ENCODE measurements at places on chromosomes 2 and 18.

- peak; percentile 58 for DNase-seq
Observed at GRCh38 chr2:95728878-95729596, 137.2 kb downstream of the TRIM43 start.

- DNase-seq = no peak
Observed at GRCh38 chr2:165827016-165827920, 33.2 kb upstream of the GALNT3 start.

GRCh38 chr2:65823511-65823910 is 391.1 kb upstream of the SPRED2 start:
- DNase-seq = no peak

GRCh38 chr2:189199797-189200196 is 20.2 kb upstream of the COL5A2 start:
- DNase-seq = no peak

DNA sequence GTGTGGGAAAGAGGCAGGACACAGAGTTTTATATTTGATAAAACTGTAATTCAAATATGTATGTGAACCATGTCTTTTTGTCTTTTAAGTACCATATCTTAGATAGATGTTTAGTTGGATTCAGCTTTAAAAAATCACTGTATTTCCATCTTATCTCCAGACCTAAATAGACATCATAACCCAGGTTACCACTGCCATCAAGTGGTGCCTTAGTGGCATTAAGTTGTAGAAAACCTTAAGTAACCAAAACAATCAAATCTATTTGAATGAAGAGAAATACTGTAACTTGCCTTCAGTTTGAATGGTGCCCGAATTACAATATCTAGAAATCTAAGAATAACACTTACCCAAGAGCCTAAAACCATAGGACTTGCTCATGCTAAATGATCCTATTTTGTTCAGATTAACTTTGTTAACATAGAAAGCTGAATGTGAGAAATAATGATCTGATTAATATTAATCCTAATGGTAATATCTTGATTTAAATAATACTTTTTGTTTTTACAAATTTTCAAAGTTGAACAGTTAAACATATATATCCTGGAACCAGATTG is 92.5 kb upstream of the MAP2 start:
- DNase-seq = no peak

GRCh38 chr18:67362906-67363305 is 153.6 kb downstream of the DSEL start:
- no peak for DNase-seq

GRCh38 chr2:152569186-152569585 is 148.1 kb downstream of the PRPF40A start:
- DNase-seq = no peak

GRCh38 chr18:13611601-13612195 is 114.7 kb downstream of the FAM210A start:
- DNase-seq = no peak

DNA sequence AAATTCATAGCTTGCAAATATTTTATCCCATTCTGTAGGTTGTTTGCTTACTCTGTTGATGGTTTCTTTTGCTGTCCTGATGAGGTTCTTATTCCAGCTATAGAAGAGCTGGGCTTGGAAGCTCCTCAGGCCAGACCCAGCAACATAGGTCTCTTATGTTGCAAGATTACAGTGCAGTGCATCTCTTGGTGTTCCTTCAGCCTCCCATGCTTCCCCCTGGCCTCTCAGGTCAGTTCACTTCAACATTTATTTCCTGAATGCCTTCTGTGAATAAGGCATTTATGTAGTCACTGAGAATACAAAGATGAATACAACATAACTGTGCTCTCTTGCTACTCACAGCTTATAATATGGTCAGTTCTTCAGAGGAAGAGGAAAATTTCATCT is 179.0 kb upstream of the SLC39A10 start:
- DNase-seq = no peak

GRCh38 chr18:29840089-29840488 is 1202.5 kb downstream of the DSC3 start:
- DNase-seq = peak; percentile 1

DNA sequence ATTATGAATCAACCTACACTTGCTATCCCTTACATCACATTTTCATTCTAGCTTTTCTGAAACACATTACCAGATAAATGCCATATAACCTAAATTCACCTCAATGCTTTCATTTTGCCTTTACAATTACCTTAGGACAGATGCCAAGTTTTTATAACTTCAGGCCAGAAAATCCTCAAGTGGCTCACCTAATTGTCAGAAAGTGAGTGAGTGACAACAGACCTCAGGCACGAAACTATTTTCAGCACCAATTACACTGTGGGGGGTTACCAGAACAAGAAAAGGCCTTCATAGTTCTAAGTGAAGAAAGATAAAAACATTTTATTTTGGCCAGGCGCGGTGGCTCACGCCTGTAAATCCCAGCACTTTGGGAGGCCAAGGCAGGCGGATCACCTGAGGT is 52.3 kb upstream of the ST8SIA5 start:
- no peak for DNase-seq

DNA sequence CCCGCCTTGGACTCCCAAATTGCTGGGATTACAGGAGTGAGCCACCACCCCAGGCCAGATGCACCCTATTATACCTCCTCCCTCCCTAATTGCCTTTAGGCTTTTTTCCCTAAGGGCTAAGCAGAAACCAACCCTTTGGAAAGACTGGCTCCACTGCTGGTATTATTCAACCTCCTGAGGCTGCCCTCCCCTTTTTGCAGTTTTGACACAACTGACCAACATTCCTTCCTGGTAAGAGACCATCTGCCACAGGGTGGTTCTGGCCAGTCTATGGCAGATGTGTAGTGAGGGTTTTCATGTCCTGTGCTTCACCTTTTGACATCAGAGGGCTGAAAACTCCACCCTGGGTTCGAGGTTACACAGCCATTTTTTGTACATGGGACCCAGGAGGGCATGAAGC is 1785.3 kb upstream of the CELF4 start:
- no peak for DNase-seq

GRCh38 chr2:221731432-221732145 is 159.5 kb upstream of the EPHA4 start:
- peak; percentile 74 for DNase-seq

- DNase-seq = no peak
Observed at GRCh38 chr2:206855585-206856433, 83.5 kb upstream of the CPO start.

DNA sequence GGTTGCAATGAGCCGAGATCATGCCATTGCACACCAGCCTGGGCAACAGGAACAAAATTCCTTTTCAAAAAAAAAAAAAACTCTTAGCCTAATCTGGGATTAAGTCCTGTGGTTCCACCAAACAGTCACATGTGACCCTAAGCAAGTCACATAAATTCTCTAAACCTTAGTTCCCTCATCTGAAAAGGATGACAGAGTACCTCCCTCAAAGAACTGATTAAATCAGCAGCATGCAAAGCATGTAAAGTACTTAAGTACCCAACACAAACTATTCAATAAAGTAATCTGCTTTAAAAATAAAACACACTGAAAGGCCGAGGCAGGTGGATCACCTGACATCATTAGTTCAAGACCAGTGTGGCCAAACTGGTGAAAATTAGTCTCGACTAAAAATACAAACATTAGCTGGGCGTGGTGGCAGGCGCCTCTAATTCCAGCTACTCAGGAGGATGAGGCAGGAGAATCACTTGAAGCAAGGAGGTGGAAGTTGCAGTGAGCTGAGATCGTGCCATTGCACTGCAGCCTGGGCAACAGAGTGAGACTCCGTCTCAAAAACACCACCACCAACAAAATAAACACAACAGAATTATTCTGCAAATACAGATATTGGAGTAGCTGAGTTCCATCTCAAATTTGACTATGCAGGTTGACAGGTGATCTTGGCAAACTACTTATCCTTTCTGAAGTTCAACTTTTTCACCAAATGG is 7.0 kb downstream of the USP34 start:
- peak; percentile 56 for DNase-seq

Data from Caki2 (cell line).